ENCODE measurements at places on chromosomes 16 and 17. TPM values are rescaled to one million over a fixed set of nuclear protein-coding genes. Genes with fewer than 3 reads are reported as not detected.

GRCh38 chr17:39701012-39701783, 1.3 kb downstream of the ERBB2 start:
- H3K4me3 ChIP-seq: no peak overlapping the region
- no peaks in the 10 kb centered on the region for H3K36me3 ChIP-seq
- peaks cover 34% of the 10 kb centered on the region for H3K27me3 ChIP-seq
- no peak for DNase-seq
- H3K27ac ChIP-seq: no peak overlapping the region

GRCh38 chr17:40623419-40624210, 24.0 kb downstream of the SMARCE1 start:
- DNase-seq: no peak
- peaks cover 55% of the 10 kb centered on the region for H3K4me1 ChIP-seq
- no peaks in the 10 kb centered on the region for H3K27me3 ChIP-seq
- H3K27ac ChIP-seq: no peak overlapping the region
- H3K36me3 ChIP-seq: peaks cover 28% of the 10 kb centered on the region

Gene FBXW10B
- total RNA-seq: 0.46 TPM

Gene EVI2B
- total RNA-seq: 13.0 TPM

Data from activated T-helper 2 cell treated with anti-CD3 and anti-CD28 coated beads, Interferon-gamma antibody, Interleukin-2, Interleukin-4, amounts not matched to agents 10 μg/mL and 5 μg/mL and 100 μg/mL, durations not matched to agents 14 hours and 24 hours and 36 hours (primary cell).